CD4-positive, CD25-positive, alpha-beta regulatory T cell (primary cell): ENCODE measurements at places on chromosomes 1 and 21. TPM values are rescaled to one million over a fixed set of nuclear protein-coding genes. Genes with fewer than 3 reads are reported as not detected.

DNA sequence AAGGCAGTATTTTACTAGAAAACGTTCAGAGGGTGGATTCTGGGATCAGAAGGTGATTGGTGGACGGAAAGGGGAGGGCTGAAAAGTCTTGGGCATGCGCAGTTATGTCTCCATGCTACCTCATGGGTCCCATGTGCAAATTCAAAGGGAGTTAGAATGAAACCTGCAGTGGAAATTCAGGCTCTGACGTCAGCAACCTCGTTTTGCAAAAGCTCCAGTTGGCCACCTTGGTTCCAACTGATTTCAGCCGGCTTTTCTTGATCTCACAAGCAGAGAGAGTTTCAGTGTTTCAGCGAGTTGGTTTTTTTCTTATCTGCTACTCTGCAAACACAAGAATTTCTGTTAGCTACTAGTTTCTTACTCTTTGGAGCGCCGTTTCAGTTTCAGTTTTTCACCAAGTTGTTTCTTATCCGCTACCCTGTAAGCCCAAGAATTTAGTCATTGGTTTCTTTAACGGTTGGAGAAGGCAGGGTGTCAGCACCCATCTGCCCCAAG is 69.8 kb upstream of the PGBD5 start:
- no peaks in the 10 kb centered on the region for H3K27me3 ChIP-seq
- no peak for DNase-seq
- H3K4me1 ChIP-seq, result no peaks in the 10 kb centered on the region
- no peaks in the 10 kb centered on the region for H3K36me3 ChIP-seq
- H3K4me3 ChIP-seq, result peak overlapping the region; percentile 19

- H3K27ac ChIP-seq, result no peak overlapping the region
- peaks cover 17% of the 10 kb centered on the region for H3K27me3 ChIP-seq
- DNase-seq, result no peak
- H3K36me3 ChIP-seq, result no peaks in the 10 kb centered on the region
These were observed 2.0 kb downstream of the LRRN2 start for GRCh38 chr1:204683284-204684205.

DNA sequence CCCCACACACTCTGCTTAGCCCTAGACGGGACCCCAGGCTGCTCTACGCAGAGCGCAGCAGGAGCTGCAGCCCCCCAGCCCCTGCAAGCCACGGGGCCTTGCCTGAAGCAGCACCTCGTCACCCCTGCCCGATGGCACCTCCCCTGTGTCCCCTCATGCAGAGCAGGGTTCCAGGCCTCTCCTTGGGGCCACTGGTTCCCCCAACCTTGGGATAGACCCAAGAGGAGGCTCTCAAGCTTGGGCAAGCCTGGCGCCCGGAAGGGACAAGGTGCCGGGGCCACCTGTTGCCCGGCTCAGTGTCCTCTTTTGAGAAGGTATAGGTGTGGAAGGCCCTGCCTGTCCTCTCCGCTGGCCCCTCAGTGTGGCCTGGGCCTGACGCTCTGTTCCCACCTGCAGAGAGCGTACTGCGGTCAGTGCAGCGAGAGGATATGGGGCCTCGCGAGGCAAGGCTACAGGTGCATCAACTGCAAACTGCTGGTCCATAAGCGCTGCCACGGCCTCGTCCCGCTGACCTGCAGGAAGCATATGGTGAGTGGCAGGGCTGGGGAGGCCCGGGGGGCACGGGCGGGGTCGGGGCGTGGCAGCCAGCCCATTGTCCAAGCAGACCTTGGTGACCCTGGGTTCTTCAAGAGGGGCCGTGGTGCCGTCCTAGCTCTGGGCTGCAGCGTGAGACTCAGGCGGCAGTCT is 50.6 kb downstream of the FAAP20 start:
- H3K36me3 ChIP-seq, result peaks cover 6% of the 10 kb centered on the region
- DNase-seq, result no peak
- no peak overlapping the region for H3K4me3 ChIP-seq
- peaks cover 17% of the 10 kb centered on the region for H3K4me1 ChIP-seq
- no peaks in the 10 kb centered on the region for H3K27me3 ChIP-seq

DNA sequence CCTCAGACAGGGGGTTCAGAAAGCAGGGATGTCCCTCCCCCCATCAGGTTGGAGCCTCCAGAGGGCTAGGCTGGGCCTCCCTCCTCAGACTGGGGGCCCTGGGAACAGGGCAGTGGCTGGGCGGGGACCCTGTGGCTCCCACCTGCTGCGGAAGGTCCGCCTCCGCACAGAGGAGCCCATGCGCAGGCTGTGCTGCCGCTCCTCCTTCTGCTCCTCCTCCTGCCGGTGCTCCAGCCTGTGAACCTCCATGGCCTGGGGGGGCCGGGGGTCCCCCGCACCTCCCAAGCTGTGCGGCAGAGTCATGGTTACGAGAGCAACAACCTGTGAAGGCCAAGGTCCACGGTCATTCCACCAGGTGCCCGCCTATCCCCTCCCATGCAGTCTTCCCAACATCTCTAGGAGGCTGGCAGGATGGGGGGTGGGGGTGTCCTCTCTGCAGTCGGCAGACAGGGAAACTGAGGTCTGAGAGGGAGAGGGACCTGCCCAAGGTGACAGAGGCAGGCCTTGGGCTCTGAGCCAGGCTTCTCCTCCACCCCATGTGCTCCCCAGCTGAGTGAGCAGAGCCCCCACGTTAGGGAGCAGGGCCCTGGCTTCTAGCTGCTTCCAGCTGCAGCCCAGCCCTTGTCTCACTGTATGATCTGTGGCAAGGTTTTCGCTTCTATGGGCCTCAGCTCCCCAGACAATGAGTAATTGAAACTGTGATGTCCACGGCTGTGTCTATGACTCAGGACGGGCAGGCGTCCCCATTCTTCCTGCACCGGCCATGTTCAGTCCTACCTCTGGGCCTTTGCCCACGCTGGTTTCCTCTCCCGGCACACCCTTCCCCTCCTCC is 3.4 kb downstream of the MYOM3 start:
- no peaks in the 10 kb centered on the region for H3K27me3 ChIP-seq
- H3K27ac ChIP-seq, result no peak overlapping the region
- no peak for DNase-seq
- H3K36me3 ChIP-seq, result no peaks in the 10 kb centered on the region

The E2F2 gene
- total RNA-seq, result 13.8 TPM

The ADGRL2 gene
- total RNA-seq, result not detected

The PNRC2 gene
- total RNA-seq, result 126 TPM

DNA sequence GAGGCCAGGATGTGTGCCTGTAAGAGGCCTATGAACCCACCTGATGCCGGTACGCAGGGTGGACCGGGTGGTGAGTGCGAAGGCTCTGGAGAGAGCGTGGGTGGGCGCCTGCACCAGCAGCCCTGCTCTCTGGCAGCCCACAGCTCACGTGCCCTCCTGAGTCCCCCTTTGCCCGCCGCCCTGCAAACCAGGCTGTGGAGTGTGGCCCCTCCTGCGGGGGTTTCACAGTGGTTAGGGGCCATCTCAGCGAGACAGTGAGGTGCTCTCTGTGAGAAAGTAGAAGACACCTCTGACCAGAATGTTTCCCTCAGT is 22.3 kb downstream of the RHBG start:
- no peaks in the 10 kb centered on the region for H3K36me3 ChIP-seq
- no peak overlapping the region for H3K4me3 ChIP-seq
- peaks cover 3% of the 10 kb centered on the region for H3K27me3 ChIP-seq
- no peak for DNase-seq
- no peaks in the 10 kb centered on the region for H3K4me1 ChIP-seq

DNA sequence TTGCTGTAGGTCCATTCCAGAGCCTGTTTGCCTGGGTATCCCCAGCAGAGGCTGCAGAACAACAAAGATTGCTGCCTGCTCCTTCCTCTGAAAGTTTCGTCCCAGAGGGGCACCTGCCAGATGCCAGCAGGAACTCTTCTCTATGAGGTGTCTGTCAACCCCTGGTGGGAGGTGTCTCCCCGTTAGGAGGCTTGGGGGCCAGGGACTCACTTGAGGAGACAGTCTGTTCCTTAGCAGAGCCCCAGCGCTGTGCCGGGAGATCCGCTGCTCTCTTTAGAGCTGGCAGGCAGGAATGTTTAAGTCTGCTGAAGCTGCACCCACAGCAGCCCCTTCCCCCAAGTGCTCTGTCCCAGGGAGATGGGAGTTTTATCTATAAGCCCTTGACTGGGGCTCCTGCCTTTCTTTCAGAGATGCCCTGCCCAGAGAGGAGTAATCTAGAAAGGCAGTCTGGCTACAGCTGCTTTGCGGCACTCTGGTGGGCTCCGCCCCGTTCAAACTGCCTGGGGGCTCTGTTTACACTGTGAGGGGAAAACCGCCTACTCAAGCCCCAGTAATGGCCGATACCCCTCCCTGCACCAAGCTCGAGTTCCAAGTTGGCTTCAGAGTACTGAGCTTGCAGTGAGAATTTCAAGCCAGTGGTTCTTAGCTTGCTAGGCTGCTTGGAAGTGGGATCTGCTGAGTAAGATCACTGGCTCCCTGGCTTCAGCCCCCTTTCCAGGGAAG is 8.7 kb upstream of the SLC25A24 start:
- no peak overlapping the region for H3K4me3 ChIP-seq
- H3K4me1 ChIP-seq, result peaks cover 8% of the 10 kb centered on the region
- H3K27me3 ChIP-seq, result peaks cover 13% of the 10 kb centered on the region
- no peak for DNase-seq

The FAAH gene
- 7.3 TPM for total RNA-seq

The TNNT2 gene
- not detected for total RNA-seq

GRCh38 chr1:55937840-55938375 is 641.5 kb downstream of the PLPP3 start:
- no peak for DNase-seq
- no peak overlapping the region for H3K27ac ChIP-seq
- no peaks in the 10 kb centered on the region for H3K27me3 ChIP-seq
- H3K4me1 ChIP-seq, result no peaks in the 10 kb centered on the region
- H3K4me3 ChIP-seq, result no peak overlapping the region

The LAMC1 gene
- 1.1 TPM for total RNA-seq

The UMODL1 gene
- total RNA-seq, result 0.35 TPM

- H3K36me3 ChIP-seq, result no peaks in the 10 kb centered on the region
- no peak overlapping the region for H3K27ac ChIP-seq
- H3K4me1 ChIP-seq, result peaks cover 8% of the 10 kb centered on the region
- H3K4me3 ChIP-seq, result no peak overlapping the region
These were observed 25.1 kb downstream of the USP24 start for GRCh38 chr1:55190109-55190508.

The GBP5 gene
- total RNA-seq, result 425 TPM

The KCNH1 gene
- not detected for total RNA-seq

The NBPF6 gene
- total RNA-seq, result not detected

DNA sequence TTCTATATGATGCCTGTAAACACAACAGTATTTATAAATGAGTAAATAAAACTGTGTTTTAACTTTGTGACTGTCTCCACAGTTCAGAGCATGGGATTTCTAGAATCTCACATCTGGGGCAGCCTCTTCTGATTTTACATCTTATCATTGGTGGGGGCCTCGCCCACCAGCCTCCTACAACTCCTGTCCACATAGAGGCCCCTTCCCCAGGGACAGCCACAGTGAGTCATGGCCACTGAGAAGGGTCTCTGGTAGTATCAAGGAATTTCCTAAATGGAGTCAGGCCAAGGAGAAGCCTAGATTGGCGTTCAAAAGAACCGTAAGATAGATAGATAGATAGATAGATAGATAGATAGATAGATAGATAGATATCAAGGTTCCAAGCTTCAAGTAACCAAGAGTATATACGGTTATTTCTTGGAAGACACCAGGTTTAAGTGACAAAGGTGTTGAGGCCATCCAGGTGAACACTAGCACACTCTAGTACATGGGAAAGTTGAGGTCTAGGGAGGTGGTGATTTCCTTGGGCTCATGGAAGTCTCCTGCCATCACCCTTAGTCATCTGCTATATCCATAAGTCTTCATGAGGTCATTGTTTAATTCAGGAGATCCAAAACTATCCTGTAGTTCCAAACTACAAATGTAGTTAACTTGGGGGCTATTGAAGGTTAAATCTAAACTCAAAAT is 121.6 kb downstream of the SYT2 start:
- no peak for DNase-seq
- H3K4me1 ChIP-seq, result no peaks in the 10 kb centered on the region
- no peak overlapping the region for H3K4me3 ChIP-seq
- no peak overlapping the region for H3K27ac ChIP-seq
- no peaks in the 10 kb centered on the region for H3K27me3 ChIP-seq
- H3K36me3 ChIP-seq, result peaks cover 3% of the 10 kb centered on the region

GRCh38 chr1:69055194-69055593 is 512.5 kb upstream of the LRRC7 start:
- no peaks in the 10 kb centered on the region for H3K4me1 ChIP-seq
- H3K4me3 ChIP-seq, result no peak overlapping the region
- H3K27ac ChIP-seq, result no peak overlapping the region
- no peaks in the 10 kb centered on the region for H3K36me3 ChIP-seq

The HUNK gene
- total RNA-seq, result not detected

DNA sequence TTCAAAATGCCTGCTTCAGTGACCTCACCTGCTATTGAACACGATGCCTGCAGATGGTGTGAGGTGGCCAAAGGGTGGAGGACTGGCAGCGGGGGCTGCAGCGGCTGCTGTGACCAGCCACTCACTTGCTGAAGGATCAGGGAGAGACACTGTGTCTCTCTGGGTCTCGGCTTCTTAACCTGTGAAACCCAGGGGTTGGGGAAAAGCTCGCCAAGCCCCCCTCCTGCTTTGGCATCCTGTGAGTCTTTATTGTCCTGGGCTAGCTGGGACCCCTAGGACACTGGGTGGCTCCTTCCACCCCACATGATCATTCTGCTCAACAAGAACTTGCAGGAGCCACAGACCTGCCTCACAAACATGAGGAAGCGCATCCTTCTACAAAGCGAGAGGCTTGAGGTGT is 112.8 kb downstream of the SIM2 start:
- no peaks in the 10 kb centered on the region for H3K36me3 ChIP-seq
- no peak for DNase-seq
- H3K27me3 ChIP-seq, result no peaks in the 10 kb centered on the region
- H3K4me1 ChIP-seq, result no peaks in the 10 kb centered on the region

DNA sequence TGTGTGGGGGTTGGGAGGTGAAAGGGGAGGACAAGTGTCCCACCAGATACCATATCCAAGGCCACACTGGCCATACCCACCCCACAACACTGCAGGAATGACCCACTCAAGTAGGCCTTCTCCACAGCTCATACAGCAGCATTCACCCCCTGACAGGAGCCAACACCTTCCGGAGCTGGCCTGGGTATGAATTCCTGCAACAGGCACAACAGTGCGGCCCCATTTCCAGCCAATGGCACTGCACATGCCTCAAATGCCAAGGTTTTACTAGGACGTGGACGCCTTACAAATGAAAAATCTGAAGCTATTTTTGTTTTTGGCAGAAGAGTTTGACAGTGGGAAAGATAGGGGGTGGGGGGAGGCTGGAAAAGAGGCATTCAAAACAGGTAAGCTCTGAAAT is 2.0 kb downstream of the KCND3 start:
- peaks cover 29% of the 10 kb centered on the region for H3K27me3 ChIP-seq
- H3K27ac ChIP-seq, result no peak overlapping the region
- H3K4me1 ChIP-seq, result peaks cover 4% of the 10 kb centered on the region
- H3K4me3 ChIP-seq, result no peak overlapping the region
- H3K36me3 ChIP-seq, result no peaks in the 10 kb centered on the region

GRCh38 chr1:22127248-22127647 is 15.6 kb downstream of the WNT4 start:
- H3K4me3 ChIP-seq, result no peak overlapping the region

- no peak overlapping the region for H3K27ac ChIP-seq
- no peak for DNase-seq
- no peak overlapping the region for H3K4me3 ChIP-seq
These were observed 24.4 kb upstream of the DOCK7 start for GRCh38 chr1:62712336-62713243.

- no peaks in the 10 kb centered on the region for H3K27me3 ChIP-seq
- no peaks in the 10 kb centered on the region for H3K36me3 ChIP-seq
- no peak for DNase-seq
- H3K4me1 ChIP-seq, result peaks cover 7% of the 10 kb centered on the region
- no peak overlapping the region for H3K27ac ChIP-seq
- no peak overlapping the region for H3K4me3 ChIP-seq
These were observed 7.0 kb upstream of the PLEKHA6 start for GRCh38 chr1:204366759-204367158.
